WTC11 (cell line): ENCODE measurements at places on chromosomes 16 and 17. TPM values are rescaled to one million over a fixed set of nuclear protein-coding genes. Genes with fewer than 3 reads are reported as not detected.

The CDH1 gene
- total RNA-seq, result 265 to 281 TPM (median 278 TPM) in 3 replicates

DNA sequence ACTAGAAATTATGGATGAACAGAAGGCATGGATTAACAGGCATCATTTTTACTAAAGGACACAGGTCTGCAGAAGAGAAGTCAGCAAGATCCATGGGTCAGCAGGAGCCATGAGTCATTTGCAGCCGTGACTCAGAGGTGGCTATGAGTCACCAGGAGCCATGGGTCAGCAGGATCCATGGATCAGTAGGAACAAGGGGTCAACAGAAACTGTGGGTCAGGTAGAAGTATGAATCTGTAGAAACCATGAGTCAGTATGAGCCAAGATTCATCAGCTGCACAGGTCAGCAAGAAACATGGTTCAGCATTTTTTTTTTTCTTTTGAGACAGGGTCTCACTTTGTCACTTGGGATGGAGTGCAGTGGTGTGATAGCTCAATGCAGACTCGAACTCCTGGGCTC is 58.2 kb upstream of the HS3ST4 start:
- DNase-seq, result no peak

GRCh38 chr17:29331708-29332085 is 37.7 kb upstream of the NUFIP2 start:
- no peak for DNase-seq

The GPR179 gene
- total RNA-seq, result 0.09 to 0.46 TPM (median 0.46 TPM) in 3 replicates

The SLC12A3 gene
- 0.05 to 0.09 TPM in 2 of 3 replicates, not detected in the other for total RNA-seq

- DNase-seq, result no peak
Measured at GRCh38 chr17:8847891-8848290, 19.6 kb downstream of the PIK3R6 start.

DNA sequence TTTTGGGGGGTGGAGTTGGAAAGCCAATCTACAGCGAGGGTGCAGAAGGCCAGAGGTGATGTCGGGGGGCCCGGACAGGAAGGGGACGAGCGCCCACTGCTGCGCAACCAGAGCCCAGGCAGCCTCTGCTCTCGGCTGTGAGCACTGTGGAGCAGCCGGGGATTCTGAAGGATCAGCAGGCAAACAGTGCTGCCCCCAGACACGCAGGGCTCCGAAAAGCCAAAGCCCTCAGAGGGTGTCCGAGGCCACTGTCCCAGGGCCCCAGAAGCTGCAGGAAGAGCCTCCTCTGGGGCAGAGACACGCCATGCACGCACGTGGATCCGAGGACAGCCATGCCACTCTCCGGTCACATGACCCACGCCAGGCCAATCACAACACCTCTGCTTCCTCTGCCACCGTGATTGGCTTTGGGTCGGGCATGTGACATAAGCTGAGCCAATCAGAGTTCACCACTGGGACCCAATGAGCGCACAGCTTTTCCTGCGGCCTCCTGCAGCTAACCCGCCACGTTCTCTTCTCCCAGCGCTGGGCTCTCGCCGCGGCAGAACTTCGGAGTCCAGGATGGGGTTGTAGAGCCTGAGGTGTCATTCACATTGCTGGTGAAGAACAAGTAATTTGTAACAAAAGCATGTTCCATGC is 40.7 kb downstream of the ACTG1 start:
- peak; percentile 55 for DNase-seq

- no peak for DNase-seq
Measured at GRCh38 chr16:89268987-89269735, 51.7 kb downstream of the ZNF778 start.

- peak; percentile 12 for DNase-seq
Measured at GRCh38 chr17:77746896-77747554, 211.5 kb upstream of the TNRC6C start.

- no peak for DNase-seq
Measured at GRCh38 chr16:27982184-27982583, 81.3 kb downstream of the GSG1L start.

DNA sequence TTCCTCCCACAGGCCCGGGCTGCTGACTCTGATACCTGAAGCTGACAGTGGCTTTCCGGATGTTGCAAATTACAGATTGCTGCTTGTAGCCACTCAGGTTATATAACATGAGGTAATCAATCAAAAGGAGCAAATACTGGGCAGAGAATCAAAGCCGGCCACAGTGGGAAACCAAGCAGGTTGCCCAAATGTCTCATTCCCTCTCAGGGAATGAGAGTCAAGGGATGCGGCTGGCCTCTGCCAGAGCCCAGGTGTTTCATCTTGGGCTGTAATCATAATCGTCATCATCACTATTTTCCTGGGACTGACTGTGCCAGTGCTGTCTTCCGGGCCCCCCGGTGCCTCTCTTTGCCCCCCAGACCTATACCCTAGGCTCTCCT is 292.4 kb upstream of the FOXF1 start:
- no peak for DNase-seq

The ABCC12 gene
- not detected in 3 replicates for total RNA-seq

GRCh38 chr16:64144617-64145016 is 977.2 kb downstream of the CDH11 start:
- no peak for DNase-seq

DNA sequence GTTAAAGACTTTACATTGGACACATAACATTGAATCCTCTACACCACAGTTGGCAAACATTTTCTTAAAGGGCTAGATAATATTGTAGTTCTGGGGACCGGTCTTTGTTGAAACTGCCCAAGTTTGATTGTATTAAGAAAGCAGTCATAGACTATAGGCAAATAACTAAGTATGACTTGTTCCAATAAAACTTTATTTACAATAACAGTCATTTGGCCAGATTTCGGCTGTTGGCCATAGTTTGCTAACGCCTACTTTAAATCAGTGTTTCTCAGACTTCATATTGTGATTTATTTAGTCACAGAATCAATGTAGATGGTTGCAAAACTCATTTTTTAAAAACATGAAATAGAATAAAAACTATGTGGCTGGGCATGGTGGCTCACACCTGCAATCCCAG is 531.8 kb downstream of the XYLT1 start:
- DNase-seq, result no peak

DNA sequence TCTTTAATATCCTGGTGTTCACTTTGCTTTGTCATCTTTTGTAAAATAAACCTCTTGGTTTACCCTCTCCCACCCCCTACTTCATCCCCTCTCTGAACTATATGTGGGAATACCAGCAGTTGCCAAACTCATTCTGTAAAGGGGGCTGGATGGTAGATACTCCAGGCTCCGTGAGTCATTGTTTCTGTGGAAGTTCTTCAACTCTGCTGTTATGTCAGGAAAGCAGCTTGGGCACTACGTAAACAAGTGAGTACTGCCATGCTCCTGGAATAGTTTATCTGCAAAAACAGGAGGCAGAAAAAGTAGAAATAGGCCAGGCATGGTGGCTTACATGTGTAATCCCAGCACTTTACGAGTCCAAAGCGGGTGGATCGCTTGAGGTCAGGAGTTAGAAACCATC is 17.6 kb downstream of the MVP start:
- DNase-seq, result no peak

GRCh38 chr16:11105038-11105903 is 150.7 kb downstream of the SOCS1 start:
- DNase-seq, result no peak

DNA sequence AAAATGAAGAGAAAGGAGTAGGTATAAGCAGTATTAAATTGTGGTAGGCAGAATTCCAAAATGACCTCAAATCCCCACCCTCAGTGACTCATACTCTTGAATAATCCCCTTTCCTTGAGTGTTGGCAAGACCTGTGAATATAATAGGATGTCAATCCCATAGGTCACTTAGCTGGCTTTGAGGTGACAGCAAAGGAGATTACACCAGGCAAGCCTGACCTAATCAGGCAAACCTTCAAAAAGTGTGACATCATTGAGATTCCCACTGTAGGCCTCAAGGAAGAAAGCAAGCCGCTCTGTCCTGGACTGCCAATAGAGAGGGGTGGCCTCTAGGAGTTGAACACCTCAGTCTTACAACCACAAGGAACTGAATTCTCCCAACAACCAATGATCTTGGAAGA is 535.2 kb downstream of the RBFOX1 start:
- DNase-seq, result no peak

DNA sequence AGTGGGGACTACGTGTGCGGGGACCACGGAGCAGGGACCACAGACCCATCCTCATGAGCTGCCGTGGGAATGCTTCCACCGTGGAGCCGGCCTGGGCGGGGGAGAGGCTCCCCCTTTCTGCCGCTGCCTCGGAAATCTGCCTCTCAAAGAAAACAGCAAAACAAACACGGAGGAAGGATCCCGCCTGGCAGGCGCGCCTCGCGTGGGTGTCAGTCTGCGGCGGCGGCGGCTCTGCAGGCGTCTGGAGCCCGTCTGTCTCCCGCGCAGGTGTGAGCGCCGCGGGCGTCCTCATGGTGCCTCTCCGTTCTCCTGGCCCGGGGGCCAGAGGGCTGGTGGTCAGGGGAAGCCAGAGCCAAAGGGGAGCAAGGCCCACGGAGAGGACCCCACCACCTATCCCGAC is 27.5 kb downstream of the GSE1 start:
- no peak for DNase-seq

DNA sequence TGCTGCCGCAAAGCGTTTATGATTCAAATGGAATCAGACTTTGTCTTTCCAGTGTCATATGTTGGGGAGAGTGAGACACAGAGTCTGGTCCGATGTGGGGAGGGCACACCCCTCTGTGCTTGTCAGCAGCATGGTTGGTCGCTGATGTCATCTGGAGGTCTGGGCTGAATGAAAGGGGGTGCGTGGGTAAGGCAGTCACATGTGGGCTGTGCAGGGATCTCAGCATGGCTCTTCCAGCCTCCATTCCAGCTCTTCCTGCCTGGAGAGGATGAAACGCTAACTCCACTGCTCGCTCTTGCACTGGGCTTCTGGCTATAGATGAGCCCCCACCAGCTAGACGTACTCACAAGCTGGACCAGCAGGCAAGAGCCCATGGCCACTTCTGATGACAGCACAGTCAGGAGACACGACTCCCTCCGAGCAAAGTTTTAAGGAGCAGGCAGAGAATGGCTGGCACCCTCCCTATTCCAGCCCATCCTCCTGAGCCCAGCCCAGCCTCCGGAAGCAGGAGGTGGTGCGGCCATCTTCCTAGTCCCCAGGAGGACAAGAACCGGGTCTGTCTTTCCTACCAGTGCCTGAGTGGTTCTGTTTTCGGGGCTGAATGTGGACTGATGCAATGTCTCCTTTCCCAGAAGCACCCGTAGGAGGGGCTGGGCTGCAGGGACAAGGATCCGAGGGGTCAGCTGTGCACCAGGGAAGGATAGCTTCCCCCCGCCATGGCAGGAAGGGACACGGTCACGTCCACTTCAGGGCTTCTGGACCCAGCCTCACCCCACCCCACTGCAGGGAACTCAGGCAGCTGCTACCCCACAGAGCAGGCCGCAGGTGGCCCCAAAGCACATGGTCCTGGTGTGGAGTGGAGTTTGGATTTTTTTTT is 41.5 kb upstream of the CBFA2T3 start:
- no peak for DNase-seq

DNA sequence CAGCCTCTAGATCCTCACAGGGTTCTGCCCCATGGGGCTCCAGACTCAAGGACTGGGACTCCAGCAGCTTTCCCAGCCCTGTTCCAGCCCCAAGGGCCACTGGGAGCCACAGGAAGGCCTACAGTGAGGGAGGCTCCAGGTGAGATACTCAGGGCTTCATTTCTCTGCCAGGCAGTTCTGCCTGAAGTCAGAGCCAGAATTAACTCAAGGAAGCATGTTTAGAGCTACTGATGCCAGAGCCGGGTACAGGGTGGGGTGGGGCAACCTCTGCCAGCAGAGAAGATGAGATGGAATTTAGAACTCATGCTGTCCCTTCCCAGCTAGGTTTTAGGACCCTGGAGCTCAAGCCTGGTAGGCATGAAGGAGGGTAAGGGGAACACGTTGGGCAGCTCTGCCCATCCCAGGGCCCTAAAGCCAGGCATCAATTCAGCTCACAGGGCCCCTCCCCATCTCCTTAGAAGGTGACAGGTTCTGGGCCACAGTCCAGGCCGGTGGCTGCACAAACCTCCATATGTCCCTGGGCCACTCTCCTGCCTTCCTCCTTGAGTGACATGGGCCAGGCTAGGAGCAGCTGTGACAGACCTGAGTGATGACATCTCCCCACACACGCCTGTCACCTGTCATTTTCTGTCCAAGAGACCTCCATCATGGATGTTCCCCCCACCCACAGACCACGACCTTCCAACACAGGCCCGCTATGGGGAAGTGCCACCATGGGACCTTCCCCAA is 24.5 kb upstream of the SPPL2C start:
- no peak for DNase-seq

GRCh38 chr16:84085271-84085667 is 31.5 kb downstream of the MBTPS1 start:
- no peak for DNase-seq

The ARHGDIG gene
- total RNA-seq, result 3.4 to 4.0 TPM (median 3.5 TPM) in 3 replicates

The ZMYND15 gene
- 0.39 to 0.71 TPM (median 0.63 TPM) in 3 replicates for total RNA-seq

The HOXB7 gene
- 0.14 TPM in 1 of 3 replicates, not detected in the others for total RNA-seq

The MRC2 gene
- 30.3 to 35.3 TPM (median 32.5 TPM) in 3 replicates for total RNA-seq

The ITGB3 gene
- 0.04 to 0.14 TPM (median 0.09 TPM) in 3 replicates for total RNA-seq

- DNase-seq, result no peak
Measured at GRCh38 chr17:57260325-57261083, 4.2 kb downstream of the MSI2 start.

The SLC5A11 gene
- total RNA-seq, result 0.11 to 0.23 TPM in 2 of 3 replicates, not detected in the other

- no peak for DNase-seq
Measured at GRCh38 chr17:69175625-69176456, 34.1 kb upstream of the ABCA6 start.
